Dermis microvascular lymphatic vessel endothelial cell (primary cell): ENCODE measurements at places on chromosomes 3 and 15. TPM values are rescaled to one million over a fixed set of nuclear protein-coding genes. Genes with fewer than 3 reads are reported as not detected.

CFAP100 gene
- total RNA-seq = not detected in 2 replicates

INSYN1 gene
- total RNA-seq = 0.13 and 0.51 TPM in 2 replicates

GRCh38 chr3:121627622-121628021 is 33.1 kb downstream of the HCLS1 start:
- no peak for DNase-seq

DNA sequence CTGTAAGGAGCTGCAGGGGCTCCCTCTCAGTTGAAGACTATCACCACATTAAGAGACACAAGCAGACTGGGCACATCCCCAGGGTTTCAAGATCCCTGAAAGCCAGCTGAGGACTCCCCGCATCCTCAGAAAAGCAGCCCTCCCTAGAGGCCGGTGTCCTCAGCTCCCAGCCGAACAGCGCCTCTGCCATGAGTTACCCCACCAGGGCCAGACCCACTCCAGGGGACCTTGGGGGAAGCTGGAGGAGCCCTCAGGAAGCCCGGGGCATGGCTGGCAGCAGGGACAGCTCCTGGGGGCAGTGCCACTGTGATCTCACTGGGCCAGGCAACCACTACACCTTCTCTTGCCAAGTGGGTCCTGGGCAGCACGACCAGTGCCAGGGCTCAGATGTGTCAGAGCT is 8.1 kb downstream of the KLF15 start:
- DNase-seq = no peak

DNA sequence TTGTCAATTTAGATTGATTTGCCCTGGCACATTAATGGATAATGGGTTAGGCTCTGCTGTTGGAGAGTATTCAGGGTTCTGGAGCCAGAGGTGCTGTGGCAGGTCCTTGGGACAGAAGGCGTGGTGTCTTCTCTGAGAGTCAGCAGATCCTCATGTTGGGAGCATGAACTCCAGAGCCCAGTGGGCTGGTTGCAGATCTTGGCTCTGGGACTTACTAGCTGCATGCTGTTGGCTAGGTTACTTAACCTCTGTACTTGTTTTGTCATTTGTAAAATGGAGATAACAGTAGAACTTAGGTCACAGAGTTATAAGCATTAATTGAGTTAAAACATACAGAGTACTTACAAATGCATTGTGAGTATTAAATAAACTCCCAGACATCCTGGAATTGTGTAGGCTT is 77.6 kb downstream of the CCK start:
- no peak for DNase-seq

DNA sequence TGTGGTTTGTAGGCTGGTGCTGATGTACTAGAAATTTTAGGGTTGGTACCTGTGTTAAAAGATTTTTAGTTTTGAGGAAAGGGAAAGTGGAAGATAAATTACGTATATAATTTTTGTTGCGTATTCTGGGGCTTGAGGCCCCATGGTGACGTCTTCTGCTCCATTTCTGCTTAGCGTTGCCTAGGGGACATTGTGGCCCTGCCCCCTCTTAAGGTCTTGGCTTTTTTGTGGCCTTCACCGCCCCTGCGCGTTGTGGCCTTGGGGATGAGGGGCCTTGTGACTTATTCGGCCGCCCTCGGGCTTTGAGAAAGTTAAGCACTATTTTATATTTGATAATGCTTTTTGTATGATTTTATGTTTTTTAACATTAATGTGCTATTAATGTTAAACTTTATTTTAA is 182.0 kb downstream of the KLF13 start:
- no peak for DNase-seq

BNIP2 gene
- 78.4 and 116 TPM in 2 replicates for total RNA-seq

- DNase-seq = no peak
Observed at GRCh38 chr3:24305795-24306467, 188.7 kb downstream of the THRB start.

GRCh38 chr3:151987893-151988292 is 114.5 kb downstream of the SUCNR1 start:
- no peak for DNase-seq

- no peak for DNase-seq
Observed at GRCh38 chr15:27408428-27408827, 437.4 kb downstream of the GABRG3 start.

DNA sequence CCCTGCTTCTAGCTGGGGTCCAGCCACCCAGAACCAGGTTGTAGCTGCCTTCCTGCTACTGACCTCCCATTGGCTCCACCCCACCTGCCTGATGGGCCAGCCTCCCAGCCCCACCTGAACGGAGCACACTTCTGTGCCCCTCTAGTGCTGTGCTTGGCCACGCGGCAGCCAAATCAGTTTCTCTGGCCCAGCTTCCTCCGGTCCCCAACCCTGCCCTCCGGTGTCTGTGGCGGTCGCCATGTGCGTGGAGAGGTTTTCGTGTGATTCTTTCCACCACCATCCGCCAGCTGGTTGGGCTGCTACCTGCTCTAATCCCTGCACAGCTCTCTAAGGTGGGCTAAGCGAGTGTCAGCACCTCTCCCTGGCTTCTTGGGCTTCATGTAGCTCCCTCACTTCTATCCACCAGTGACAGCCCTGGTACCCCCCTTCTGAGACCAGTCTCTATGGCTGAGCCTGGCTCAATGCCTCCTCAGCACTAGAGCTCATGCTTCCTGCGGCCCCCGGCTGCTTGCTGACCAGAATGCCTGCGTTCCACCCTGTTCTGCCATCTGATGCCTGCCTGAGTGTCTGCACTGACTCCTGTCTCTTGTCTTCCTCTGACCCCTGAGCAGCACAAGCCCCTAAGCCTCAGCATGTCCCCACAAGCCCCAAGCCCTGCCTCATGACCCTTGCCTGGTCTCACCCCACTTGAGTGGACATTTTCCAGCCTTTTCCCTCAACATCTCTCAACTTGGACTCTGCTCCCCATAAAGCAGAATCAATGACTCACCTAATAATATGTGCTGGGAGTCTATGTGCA is 23.2 kb upstream of the MAGEF1 start:
- DNase-seq = no peak

DNA sequence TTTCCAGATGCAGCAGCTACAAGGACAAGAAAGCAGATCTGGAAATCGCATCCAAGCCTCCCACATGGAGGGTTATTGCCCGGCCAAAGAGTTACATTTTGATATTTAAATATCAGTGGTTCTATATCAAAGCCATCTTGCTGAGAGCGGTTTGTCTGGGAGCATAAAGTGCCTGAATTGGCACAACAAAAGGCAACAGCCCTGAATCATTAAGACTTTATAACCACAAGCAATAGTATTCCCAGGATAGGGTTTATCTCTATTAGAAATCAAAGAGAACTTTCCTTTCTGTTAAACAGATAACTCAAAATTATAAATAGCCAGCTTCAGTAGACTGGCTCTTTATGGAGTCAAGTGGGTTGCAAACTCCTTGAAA is 564.7 kb downstream of the ROBO1 start:
- DNase-seq = no peak

- DNase-seq = no peak
Observed at GRCh38 chr3:14805961-14806537, 12.7 kb upstream of the FGD5 start.

GRCh38 chr15:90691982-90692773 is 25.0 kb upstream of the BLM start:
- DNase-seq = no peak

DNA sequence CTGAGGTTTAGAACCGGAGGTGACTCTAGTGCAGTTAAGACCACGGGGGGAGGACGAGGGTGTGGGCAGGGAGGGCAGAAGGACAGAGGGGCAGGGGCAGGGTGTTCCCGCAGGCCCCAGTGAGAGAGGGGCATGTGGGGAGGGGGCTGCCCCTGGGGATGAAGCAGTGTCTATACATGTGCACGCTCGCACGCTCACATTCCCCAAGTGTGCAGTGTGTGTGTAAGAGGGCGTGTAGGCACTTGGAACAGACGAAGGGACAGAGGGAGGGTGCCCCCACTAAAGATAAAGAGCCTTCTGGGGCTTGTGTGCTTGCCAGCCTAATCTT is 69.5 kb upstream of the MEF2A start:
- no peak for DNase-seq

SMC4 gene
- 31.9 and 49.7 TPM in 2 replicates for total RNA-seq

DNA sequence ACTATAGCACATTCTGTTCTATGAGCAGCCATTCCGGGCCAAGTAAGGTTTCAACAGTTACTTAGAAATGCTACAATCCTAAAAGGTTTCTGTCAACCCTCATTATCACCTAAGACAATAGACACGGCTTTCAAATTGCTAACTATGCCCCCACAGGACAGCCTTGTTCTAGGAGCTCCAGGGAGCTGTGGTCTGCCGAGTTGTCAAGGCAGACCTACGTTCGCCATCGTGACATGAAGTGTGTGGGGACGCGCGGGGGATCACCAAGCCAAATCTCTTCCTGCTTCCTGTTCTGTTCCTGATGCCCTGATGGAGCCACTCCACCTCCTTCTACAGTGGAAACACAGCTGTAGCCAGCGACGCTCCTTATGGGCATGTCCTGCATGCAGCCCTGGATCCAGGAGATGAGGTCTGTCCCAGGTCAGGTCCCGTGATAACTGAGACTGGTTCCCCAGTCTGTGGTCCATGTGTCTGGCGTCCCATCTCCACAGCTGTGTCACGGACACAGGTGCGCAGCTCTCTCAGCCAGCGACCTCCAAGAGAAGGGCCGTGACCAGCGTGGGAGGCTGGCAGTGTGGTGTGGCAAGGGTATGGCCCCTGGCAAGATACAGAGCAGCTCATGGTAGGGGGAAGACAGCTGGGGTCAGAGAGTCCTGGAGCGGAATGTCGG is 82.8 kb downstream of the PCSK6 start:
- no peak for DNase-seq

SPSB4 gene
- total RNA-seq = under 0.01 TPM in 2 replicates

DNA sequence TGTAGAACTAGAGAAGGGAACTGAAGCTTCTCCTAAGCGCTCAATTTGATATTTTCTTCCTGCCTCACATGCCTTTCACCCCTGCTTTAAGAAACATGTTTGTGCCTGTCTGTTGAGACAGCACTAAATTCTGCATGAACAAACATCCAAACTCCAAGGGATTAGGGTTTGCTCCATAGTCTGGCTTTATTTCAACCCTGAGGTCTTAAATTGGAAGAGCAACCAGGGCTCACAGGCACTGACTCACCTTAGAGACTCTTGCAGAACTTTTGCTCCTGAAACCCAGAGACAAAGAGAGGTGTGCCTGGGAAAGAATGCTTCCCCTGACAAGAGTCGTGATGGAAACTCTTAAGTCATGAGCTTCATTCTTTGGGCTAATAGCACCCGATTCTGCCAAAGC is 393.9 kb upstream of the MCTP2 start:
- no peak for DNase-seq

DNA sequence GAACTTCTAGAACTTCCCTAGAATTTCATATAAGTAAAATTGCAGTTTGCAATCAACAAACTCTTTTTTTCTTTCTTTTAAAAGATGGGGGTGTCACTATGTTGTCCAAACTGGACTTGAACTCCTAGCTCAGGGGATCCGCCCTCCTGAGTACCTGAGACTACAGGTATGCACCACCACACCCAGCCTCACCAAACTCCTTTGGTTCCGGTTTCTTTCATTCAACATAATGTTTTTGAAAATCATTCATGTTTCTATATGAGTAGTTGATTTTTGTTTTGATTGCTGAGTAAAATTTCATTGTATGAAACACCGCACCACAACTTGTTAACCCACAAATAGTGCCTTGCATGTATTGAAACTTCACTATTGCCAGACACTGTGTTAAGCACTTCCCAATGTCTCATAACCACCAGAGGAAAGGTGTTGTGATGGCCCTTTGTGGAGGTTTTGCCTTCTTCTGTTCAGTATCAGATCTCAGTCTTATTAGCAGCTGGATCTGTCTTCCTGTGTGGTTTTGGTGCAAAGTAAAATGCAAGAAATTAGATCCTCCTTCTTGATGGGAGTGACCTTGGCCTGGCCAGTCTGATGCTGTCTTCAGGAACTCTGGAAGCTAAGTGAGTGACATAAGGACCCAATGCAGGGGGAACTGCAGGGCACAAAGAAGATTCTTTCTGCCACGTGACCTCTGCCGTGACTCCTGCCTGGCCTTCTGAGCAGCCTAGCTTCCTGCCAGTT is 78.8 kb upstream of the UBE2E1 start:
- no peak for DNase-seq

DNA sequence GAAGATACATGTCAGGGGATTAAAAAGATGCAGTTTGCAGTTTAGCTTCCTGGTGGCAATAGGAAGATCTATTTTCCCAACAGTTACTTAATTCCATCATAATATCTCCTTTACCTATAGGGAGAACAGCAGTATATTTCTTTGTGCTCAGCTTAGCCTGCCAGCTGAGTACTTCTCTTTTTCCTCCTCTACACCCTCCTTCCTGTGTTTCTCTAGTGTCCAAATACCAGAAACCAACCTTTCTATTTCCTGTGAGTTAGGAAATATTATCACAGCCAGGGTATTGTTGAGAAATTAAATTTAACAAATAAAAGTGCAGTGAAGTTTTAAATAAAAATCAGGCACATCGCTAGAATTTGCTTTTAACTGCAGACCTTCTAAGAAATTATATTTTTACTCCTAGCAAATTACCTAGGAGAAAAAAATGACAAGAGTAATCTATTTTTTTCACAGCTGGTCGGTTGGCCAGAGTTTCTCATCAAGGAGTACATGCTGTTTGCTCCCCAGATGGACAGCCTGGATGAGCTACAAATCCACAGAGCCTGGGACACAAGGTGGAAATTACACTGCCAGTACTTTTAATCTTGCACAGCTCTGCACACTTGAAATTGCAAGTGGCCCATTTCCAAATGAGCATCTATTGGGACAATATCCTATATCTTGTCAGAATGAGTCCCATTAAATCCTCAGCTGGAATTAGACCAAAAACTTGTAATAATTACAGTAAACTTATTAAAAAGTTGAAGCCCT is 185.2 kb upstream of the CFAP20DC start:
- DNase-seq = no peak

- peak; percentile 43 for DNase-seq
Observed at GRCh38 chr15:56732135-56732885, 999 bp downstream of the ZNF280D start.

DNA sequence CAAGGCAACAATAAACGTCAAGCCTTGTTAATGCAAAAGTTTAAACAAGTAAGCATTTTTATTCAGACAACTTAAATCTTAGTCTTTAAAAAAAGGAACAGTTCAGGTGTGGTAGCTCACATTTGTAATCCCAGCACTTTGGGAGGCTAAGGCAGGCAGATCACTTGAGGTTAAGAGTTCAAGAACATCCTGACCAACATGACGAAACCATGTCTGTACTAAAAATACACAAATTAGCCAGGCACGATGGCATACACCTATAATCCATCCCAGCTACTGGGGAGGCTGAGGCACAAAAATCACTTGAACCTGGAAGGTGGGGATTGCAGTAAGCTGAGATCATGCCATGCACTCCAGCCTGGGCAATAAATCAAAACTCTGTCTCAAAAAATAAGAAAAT is 19.9 kb downstream of the ZBTB20 start:
- DNase-seq = no peak

DNA sequence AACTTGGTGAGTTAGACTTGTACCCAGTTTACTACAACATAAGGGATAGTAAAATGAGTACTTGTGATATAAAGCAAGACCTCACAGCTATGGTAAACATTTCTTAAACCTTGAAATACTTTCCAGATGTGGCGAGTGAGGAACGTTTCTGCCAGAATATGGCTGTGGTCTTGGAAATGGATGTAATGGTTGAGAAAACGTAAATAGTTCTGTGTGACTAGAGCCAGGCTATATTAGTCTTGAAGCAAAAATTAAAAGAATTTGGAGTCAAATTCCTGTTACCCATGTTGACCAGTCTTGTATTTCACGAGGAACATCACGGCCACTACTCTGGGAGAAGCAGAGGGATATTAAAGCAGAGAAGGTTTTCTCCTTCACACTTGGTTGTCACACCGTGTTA is 15.3 kb downstream of the OR4F15 start:
- no peak for DNase-seq

GRCh38 chr3:22319446-22319845 is 568.4 kb upstream of the ZNF385D start:
- DNase-seq = no peak

GRCh38 chr15:38647683-38648082 is 83.1 kb upstream of the RASGRP1 start:
- peak; percentile 3 for DNase-seq
